GDM1 (cell line): ENCODE measurements at places on chromosomes 3 and 15.

DNA sequence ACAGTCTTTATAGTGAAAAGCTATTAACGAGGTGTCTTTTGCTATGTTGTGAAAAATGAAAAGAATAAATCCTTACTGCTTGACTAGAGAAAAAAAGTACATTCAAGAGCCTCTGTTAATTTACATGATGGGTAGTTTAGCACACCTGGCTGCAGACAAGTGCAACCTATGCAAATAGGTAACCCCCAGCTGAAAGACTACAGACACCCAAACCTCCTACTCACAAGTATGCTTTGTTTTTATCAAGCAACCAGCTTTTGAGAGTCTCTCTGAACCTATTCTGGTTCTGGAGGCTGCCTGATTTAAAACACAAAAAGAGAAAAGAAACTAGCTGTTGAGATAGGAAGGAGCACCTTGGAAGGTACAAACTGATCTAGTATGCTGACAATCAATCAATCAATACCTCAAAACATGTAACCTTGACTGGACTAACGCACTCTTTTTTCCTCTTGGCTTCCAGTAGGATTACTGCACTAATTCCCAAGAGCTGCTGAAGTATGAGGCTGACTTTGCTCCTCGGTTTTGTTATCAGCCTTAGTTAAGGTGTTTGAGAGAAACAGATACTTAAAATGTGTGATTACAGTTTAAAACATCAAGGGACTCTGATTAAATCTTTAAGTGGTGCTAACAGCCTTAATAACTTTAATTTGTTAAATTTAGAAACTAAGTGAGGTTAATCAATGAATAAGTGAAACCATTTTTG, 63.6 kb downstream of the OSBPL10 start:
- no peak for DNase-seq

DNA sequence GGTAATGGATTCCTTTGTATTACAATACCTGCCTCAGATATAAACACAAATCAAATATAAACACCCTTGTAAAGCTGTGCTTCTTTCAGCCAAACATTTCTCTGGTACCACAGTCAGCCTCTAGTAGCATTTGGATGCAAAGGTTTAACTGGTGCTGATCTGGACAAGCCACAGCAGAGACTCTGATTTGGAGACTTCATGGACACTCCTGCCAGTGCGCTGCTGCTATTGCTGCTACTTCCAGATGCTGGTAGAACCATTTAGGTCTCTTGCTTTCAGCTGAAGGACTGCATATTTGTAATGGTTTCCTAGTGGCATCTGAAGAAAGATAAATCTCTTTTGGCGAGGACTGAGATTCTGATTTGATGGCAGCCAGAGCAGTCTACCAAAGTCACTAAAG, 36.9 kb downstream of the NCK1 start:
- no peak for DNase-seq

DNA sequence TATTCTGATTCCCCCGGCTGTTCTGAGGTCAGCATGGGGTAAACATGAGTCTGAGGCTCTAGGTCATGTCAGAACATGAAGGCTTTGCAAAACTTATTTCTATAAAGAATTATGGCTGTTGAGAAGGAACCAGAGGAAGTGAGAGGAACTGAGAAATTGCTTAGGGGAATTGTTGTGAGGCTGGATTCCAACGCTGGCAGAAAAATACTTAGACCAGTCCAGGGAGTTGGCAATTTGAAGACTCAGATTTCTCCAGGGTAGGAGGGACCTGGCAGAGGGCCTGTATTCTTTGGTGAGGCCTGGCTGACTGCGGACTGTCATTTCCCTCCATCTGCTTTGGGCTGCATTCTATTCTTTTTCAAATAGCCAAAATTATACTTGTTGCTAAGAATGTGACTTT, 155.5 kb downstream of the PLD1 start:
- no peak for DNase-seq

DNA sequence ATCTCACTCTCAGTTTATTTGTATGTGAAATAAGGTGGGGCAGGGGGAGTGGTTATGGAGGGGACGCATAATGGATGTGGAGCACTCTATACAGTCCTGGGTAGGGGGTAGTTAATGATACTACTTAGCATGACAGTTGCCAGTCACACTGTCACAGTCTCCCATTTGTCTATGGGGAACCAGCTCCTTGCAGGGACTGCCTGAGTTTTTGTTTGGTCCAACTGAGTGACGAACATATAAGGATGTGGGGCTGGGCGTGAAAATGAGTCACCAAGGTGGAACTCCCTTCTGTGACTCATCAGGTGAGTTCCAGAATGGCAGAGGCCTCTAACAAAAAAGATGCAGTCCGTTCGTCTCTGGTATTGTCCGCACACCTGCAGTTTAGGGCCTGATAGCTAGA, 235.3 kb upstream of the ST8SIA2 start:
- no peak for DNase-seq

DNA sequence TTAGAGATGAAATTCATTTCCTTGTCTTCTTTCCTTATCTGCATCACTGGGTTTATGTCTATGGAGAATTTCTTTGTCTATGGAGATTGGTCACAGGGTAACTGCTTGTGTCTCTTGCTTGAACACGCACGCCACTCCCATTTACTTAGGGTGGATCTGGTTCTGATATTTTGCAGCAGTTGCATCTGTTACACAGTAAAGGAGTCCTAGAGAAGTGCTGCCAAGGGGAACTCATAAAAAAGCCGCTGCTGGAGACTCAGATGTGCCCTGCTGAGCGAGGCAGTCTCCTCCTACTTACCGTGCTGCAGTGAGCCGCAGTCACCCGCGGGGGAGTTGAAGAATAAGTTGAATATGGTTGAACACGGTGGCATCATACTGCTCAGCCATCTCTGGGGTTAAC, 105.2 kb upstream of the KLHL25 start:
- DNase-seq = no peak
